Aorta (tissue), 5 donors: ENCODE measurements at places on chromosomes 6 and 20.

DNA sequence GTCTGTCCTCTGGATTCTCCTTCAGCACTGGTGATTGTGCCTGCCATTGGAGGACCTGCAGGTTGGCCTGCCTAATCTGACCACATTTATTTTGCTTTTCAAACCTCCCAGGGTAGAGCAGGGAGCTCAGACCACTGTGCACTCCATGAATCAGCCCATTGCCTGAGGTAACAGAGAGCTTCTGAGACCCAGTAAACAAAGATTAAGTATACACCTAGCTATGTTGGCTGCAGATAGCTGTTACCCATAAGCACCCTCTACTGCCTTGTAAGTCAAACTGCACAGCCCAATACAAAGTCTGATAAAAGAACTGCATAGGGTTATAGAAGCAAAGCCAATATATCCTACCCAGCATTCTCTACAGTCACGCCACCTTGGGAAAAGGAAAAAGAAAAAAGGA is 338.7 kb downstream of the HTR1B start:
- no peak for DNase-seq

GRCh38 chr6:161079566-161080262 is 88.1 kb downstream of the MAP3K4 start:
- no peak for DNase-seq

DNA sequence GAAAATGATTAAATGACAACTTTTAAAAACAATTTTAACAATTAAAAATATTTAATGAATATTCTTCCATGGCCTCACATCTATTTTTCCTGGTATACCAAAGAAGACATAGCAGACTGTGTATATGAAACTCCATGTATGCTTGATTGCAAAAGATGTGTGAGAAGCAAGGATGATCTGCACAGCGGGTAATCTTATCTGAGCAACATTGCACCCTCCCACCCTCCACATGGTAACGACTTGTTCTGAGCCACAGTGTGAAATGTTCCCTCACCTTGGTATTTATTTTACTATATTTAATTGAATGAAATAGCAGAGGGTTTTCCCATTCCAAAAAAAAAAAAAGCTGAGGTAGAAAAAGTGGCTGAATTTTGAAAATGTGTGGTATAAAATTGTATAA is 204.4 kb downstream of the SYNE1 start:
- no peak for DNase-seq

GRCh38 chr6:155023717-155024116 is 28.6 kb downstream of the TIAM2 start:
- DNase-seq: no peak

DNA sequence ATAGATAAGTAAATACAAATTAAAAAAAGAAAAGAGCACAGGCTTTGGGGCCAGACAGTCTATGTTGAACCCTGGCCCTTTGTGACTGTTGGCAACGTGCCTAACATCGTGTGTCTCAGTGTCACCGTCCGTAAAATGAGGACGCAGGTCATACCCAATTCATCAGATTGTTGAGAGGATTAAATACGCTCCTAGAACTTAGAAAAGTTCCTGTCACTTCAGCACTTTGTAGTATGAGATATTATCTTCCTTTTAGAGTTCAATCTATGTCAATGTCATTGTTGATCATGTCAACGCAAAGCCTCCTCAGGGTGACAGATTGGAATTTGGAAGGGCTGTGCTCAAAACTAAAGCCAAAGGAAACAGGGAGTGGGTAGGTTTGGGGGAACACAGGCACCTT is 21.7 kb downstream of the SERPINB1 start:
- DNase-seq: no peak

DNA sequence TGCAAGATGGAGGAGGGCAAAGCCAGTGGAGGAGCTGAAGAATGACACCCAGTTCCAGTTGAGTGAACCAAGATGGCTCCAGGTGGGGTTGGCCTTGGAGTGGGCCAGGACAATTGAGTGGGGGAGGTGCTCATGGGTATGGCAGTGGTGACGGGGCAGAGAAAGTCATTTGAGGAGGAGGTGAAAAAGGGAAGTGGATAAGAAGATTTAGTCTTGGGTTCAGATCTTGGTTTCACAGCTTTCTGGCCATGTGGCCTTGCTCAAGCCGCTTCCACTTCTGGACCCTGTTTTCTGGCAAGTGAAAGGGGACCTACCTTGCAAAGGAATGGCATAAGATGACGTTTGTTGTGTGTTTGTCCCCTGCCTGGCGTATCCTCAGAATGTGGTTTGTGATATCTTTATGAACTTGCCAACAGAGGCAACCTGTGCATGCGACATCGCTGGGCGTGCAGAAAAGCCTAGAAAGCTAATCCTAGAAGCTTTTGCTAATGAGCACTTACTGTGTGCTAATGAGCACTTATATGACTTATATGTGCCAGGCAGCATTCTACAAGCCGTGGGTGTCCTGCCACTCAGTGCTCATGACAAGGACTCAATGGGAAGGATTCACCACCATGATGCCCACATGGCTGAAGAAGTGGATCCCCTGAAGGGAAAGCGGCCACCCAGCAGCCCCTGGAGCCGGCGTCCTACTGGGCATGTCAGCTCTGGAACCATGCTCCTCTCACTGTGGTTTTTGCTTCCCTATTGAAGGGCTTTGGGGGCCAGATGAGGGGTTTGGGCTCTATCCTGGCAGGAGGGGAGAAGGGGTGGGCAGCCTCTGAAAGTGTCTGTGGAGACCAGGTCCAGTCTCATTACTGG is 23.6 kb upstream of the STX16 start:
- no peak for DNase-seq

GRCh38 chr20:1286267-1287024 is 20.4 kb downstream of the SNPH start:
- no peak for DNase-seq

DNA sequence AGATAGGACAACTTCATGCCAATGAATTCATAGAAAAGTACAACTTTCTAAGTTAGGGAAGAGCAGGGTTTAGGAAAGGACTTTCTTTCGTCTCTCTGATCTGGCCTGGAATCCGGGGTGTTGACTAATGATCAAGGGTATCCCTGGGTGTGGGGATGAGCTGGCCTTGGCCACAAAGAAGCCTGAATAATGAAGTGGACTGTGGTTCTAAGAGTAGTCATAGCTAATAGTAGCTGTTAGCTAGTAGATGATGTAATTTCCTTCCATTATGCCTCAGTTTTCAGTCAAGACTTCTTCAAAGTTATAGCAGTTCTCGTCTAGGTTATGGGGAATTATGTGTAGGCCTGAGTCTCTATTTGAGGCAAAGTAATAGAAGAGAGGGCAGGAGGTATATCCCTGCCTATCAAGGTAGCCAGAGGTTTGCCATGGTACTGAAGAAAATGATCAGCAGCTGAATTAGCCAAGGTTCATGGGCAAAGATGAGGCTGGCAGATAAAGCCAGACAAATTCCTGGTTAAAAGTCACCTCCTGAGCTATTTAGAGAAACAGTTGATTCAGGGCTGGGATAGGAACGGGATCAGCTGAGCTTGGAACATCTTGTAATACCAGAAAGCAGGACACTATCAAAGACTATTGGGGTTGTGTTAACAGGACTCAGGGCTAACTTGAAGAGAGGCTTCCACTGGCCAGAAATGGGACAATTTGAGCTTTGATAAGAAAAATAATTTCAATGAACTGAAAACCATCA is 18.7 kb upstream of the TRPC4AP start:
- DNase-seq: no peak

- DNase-seq: no peak
These were observed 86.9 kb downstream of the TCP11 start for GRCh38 chr6:35054106-35054742.

GRCh38 chr20:23022849-23023248 is 12.3 kb upstream of the SSTR4 start:
- no peak for DNase-seq

GRCh38 chr6:39432330-39433025 is 110.0 kb upstream of the KCNK16 start:
- DNase-seq: no peak

GRCh38 chr20:10297684-10298240 is 79.1 kb downstream of the SNAP25 start:
- no peak for DNase-seq

GRCh38 chr6:138882369-138883017 is 86.6 kb downstream of the ECT2L start:
- no peak for DNase-seq

DNA sequence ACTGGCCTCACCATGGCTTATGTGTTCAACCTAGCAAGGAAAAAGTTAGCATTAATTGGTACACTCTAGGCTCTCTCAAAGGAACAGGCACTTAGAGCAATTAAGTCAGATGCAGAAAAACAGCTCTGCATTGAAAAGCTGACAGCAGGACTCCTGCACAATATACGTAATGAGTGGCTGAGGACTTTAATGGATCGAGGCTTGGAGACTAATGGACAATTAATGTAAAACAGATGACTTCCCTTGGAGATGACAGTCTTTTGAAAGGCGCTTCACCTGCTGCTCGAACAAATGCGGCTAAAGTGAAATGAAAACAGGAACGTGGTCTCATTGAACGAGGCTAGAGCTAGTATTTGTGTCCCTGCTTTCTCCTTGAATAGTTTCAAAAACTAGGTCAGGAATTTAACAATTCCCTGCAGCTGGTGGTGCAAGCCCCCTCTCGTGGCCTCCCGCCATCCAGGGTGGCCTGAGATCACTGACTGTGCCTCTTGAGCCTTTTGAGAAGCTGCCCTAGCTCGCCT is 137.1 kb downstream of the ELOVL4 start:
- no peak for DNase-seq

DNA sequence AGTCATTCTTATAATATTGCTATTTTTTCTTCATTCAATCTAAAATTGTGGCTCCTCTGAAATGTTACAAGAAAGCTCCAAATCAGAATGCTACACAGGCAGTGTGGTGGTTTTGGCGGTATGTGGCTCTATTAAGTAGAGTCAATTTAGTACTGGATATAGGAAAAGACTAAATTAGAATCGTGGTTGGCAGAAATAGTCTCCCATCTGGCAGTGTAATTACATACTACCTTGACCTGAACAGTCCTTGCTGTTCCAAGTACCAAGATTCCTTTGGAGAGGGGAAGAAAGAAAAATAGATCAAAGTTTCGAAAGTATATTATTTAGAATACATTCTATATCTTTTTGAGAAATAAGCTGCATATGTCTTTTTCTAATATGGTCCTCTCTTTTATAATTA is 78.2 kb downstream of the C6orf118 start:
- DNase-seq: no peak

DNA sequence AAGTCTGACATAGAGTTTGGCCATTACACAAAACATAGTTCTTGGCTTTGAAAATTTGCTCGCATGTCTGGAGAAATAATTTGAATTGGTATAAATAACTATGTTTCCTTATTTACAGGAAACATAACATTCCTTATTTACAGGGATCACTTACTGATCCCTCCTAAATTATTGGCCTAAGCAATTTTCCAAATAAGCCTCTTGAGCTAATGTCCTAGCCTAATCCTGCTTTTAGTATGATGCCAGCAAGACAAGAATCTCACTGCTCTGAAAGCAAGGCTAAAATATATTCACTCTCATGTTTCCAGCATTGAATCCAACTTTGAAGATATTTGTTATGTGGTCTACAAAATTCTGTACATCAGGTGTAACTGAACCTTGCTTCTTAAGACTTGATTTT is 4.1 kb upstream of the TBC1D32 start:
- DNase-seq: no peak
